A172 (cell line): ENCODE measurements at places on chromosomes 12 and 14.

GRCh38 chr14:24159777-24160498 is 1.1 kb upstream of the IRF9 start:
- DNase-seq = no peak

DNA sequence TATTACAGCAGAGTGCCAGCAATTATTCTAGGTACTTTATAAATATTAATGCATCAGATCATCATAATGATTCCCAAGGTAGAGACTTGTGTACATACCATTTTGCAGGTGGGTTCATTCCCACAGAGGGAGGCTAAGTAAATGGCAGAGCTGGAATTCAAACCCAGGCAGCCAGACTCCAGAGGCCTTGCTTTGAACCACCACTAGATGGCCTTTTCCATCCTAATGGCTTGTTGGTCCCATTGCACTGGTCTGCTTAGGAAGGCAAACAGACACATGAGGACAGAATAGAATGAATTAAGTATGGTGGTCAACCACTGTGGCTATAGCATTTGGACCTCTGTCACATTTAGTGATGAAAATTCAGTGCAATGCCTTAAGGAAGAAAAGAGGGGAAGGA is 158.7 kb downstream of the METTL25 start:
- peak; percentile 8 for DNase-seq

- no peak for DNase-seq
Measured at GRCh38 chr14:58765418-58765831, 127.7 kb downstream of the DACT1 start.

DNA sequence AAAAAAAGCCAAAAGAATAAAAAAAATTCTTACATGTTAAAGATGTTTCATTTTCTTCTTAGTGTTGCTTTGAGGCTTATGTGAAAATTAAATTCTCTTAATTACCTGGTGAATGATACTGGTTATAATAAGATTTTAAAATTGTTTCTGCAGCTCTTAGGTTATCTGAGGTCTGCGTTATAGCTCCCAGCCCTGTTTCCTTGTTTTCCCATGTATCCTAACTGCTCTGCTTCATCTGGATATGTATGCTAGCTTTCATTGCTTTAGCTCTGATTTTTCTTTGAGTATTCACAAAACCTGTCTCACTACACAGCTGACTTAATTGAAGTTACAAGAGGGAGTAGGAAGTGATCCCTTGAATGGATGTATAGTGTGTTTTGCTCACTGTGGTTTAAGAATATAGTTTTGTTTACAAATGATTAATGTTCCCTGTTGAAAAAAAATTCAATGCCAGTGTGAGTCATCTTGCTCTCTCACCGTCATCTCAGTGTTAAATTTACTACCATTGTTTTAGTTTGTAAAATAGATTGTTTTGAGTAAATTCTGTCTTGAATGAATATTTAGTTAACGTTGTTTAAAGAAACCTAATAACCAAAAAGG is 26.8 kb downstream of the CPSF6 start:
- peak; percentile 64 for DNase-seq

GRCh38 chr12:66288121-66288520 is 14.2 kb upstream of the HELB start:
- no peak for DNase-seq

- DNase-seq = no peak
Measured at GRCh38 chr14:34741840-34742239, 27.4 kb upstream of the CFL2 start.

- DNase-seq = no peak
Measured at GRCh38 chr12:57005980-57006808, at the start of gene ZBTB39. Gene ZBTB39, minus strand, starts transcription at chr12:57006546. Its CDS starts 1,629 bp downstream, at chr12:57004917.

GRCh38 chr14:34649344-34649743 is 19.4 kb upstream of the SNX6 start:
- peak; percentile 82 for DNase-seq

GRCh38 chr14:29717901-29718300 is 209.7 kb downstream of the PRKD1 start:
- DNase-seq = peak; percentile 0

DNA sequence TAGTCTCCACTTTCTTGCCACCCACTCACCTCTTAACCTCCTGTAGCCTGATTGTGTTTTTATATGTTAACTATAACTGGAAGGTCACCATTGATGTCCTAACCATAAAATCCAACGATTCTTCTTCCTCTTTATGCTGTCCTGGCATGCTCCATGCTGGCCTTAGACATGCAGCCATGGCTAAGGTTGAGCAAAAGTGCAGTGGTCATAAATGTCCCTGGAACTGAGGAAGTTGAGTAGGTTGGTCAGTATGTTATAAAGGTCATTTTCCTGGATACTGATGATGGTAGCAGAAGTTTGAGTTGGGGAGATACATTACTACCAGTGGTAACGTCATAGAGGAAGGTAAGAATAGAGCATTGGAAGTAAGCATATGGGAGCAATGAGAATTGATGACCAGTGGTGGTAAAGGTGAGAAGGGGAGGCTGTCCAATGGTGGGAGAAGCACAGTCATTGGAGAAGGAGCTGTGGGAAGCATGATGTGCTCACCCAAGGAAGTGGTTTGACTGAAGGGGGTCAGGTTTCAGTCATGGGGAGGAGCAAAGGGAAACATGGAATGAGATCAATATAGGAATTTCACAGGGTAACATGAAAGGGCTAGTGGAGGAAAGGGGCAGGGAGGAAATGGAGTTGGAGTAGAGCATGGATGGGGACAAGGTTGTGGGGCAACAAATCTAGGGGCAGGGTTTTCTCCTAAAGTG is 240.8 kb downstream of the DACT1 start:
- no peak for DNase-seq

- no peak for DNase-seq
Measured at GRCh38 chr12:64457032-64457431, 5.1 kb downstream of the TBK1 start.

DNA sequence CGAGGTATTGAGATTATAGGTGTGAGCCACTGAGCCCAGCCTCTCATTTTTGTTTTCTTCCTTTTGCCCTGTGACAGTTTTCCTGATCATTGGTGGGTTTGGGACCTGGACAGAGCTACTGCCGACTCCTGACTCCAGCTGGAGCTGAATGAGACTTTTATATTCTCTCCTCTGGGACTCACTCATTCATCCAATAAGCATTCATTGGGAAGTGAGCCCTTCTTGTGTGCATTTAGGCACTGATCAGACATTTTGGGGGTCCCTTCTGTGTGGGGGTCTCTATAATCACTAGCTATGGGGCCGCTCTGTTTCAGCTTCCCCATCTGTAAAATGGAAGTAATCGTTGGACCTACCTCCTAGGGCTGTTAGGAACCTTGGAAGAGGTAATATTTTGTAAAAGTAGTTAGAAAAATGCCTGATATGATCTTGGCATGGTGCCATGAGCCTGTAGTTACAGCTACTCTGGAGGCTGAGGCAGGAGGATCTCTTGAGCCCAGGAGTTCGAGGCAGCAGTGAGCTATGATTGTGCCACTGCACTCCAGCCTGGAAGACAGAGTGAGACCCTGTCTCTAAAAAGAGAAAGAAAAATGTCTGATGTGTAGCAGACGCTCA is 7.2 kb downstream of the SH2B3 start:
- DNase-seq = no peak

DNA sequence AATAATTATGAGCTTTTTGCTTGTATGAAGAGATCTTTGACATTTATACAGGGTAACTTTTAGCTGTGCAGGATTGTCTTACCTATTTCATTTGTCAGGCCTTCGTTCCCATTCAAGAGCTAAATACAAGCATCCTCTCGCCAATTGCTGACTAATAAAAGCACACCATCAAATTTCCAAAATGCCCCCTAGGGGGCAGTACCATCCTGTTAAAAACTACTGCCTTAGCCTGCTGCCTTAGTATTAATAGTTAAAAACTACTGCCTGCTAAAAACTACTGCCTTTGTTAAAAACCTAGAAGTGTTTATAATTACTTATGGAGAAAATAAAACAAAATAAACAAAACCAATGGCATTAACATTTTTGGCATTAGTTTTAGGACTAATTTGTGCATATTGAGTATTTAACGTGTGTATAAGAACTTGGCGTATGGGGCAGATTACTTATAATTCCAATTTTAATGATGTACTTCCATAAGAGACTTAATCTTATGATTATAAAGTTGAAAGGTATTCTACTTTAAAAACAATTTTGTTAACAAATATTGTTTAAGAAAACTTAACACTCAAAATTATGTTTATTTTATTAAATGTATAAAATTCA is 3.0 kb upstream of the IFI27L2 start:
- peak; percentile 67 for DNase-seq

- DNase-seq = no peak
Measured at GRCh38 chr12:51867796-51868428, 19.4 kb upstream of the FIGNL2 start.

GRCh38 chr14:96168581-96168980 is 36.1 kb upstream of the BDKRB2 start:
- no peak for DNase-seq

- peak; percentile 82 for DNase-seq
Measured at GRCh38 chr12:2244013-2244861, 191.4 kb downstream of the CACNA1C start.

DNA sequence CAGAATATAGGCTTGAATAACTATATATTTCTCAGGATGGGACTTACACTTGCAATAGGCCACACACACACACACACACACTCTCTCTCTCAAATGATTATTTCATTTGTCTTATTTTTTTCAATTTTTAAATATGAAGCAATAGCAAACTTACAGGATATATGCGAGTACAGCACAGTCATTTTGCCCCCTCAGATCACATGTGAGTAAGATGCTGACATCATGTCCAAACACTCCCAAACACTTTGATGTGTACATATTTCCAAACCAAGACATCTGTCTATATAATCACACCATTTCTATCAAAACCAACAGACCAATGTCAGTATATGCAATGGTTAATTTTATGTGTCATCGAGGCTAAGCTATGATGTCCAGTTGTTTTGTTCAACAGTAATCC is 1535.9 kb upstream of the FLRT2 start:
- DNase-seq = no peak

- DNase-seq = no peak
Measured at GRCh38 chr14:89324501-89325298, 92.3 kb downstream of the FOXN3 start.

GRCh38 chr12:27901959-27902358 is 70.6 kb downstream of the PTHLH start:
- DNase-seq = no peak

GRCh38 chr12:126903027-126903876 is 1363.7 kb upstream of the TMEM132C start:
- no peak for DNase-seq

DNA sequence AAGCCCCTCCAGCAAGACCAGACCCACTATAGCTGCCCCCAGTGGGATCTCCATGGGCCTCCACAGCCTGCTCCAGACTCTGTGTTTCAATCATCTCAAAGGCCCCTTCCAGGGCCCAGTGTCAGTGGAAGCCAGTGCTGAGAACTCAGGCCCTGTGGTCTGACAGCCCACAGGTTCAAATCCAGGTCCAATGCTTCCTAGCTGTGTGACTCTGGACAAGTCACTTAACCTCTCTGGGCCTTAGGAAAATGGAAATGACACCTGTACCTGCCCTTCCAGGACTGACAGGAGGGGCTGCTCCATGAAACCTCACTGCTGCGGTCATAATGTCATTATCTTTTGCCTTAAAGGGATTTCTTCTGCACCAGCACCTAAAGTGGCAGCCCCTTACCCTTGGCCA is 101.9 kb downstream of the NCOR2 start:
- DNase-seq = no peak

DNA sequence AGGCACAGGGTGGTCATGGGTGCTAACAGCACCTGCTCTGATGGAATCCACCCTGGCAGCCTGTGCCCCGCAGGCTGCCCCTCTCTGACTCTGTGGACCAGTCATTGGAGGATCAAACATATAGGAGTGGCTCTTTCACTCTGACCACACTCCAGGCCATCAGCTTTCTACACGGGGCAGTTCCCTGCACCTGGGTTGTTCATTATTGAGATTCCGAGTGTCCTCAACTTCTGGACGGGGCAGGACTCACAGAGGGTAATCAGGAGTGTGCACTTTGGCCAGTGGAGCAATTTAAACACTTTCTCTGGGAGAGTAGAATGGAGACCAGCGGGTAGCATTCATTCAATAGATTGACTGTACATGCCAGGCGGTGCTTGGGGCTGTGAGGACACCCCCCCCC is 94.8 kb downstream of the NINJ2 start:
- no peak for DNase-seq

DNA sequence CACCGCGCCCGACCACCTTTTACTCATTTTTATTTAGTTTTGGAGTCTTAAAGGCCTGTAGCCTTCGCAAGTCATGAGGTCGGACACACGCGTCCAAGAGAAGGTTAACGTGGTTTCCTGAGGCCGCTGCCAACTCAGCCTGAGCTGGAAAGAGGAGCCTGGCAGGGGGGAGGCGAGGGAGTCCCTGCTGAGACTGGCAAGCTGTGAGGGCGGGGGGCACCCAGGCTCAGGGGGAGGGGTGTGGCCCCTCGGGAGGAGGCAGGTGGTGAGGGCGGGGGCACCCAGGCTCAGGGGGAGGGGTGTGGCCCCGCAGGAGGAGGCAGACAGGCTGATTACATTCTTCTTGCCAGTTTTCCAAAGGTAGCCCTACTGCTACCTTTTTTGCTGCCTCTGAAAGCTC is 143.2 kb downstream of the PIWIL1 start:
- DNase-seq = no peak

- no peak for DNase-seq
Measured at GRCh38 chr14:65357113-65357512, 55.4 kb upstream of the FUT8 start.

- no peak for DNase-seq
Measured at GRCh38 chr12:114780746-114781399, 96.9 kb upstream of the TBX3 start.

DNA sequence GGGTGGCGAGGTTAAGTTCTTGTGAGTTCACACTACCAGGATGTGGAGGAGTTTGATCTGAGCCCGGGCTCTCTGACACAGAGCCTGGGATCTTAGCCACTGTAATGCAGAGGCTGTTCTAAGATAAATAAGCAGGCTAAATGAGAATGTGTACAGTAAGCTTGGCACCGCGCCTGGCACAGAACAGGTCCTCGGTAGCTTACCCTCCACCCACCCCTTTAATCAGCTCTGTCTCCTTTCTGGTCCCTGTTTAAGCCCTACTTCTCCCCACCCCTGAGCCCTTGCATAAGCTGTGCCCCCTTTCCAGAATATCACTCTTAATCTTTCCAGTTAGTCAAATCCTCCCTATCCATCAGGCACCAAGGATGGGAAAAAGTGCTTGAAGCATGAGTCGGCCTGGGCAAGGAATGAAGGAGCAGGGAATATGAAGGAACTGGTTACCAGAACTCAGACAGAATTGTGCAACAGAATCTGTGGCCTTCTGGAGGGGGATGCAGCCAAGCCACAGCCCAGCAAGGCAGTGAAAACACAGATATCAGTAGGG is 32.8 kb upstream of the CMKLR1 start:
- DNase-seq = no peak

GRCh38 chr12:694734-695503 is 31.7 kb upstream of the NINJ2 start:
- no peak for DNase-seq

DNA sequence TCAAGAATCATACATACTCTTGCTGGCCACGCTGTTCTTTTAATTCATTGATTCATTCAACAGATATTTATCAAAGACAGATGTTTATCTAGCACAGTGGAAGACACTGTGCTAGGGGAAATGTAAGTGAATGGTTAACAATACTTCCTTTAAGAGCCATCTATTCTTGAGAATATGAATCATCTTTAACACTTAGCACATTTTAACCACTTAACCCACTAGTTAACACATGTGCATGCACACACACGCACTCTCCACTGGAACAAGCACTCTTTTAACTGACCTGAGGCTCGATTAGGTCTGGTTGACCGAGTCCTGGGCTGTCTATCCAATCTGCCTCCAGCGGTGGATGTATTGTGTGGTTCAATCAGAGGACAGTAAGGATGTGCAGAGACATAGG is 34.6 kb downstream of the LMNTD1 start:
- DNase-seq = no peak

- no peak for DNase-seq
Measured at GRCh38 chr14:99207456-99207855, 64.5 kb downstream of the BCL11B start.

- no peak for DNase-seq
Measured at GRCh38 chr12:531951-532585, 72.3 kb downstream of the B4GALNT3 start.
